ENCODE measurements at places on chromosomes 6 and 20. TPM values are rescaled to one million over a fixed set of nuclear protein-coding genes. Genes with fewer than 3 reads are reported as not detected.
A peak's percentile ranks its signal among the peaks of the same experiment; 100 is the strongest.

DNA sequence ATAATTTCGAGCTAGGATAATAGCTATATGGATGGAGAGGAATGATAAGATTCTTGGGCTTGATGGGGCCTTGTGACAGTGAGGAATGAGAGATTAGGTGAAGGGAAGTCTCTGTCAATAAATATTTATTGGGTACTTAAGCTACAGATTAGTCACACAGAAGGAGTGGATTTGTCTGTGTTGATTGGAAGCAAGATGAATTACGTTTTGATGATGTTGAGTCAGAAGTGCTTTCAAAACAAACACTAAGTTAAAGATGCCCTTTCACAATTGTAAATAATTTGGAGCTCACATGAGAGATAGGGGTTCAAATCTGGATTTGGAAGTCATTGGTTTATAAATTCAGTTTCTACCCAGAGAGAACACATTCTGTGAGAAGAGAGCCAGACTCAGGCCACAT, 834.2 kb downstream of the KIF16B start:
- ATAC-seq, result no peak

- ATAC-seq, result no peak
These were observed 344.3 kb downstream of the PREX1 start for GRCh38 chr20:48483334-48484066.

C20orf141 gene
- not detected for total RNA-seq

GRCh38 chr20:24006626-24007025, 18.0 kb upstream of the GGTLC1 start:
- ATAC-seq, result no peak

- ATAC-seq, result no peak
These were observed 4.8 kb downstream of the SLC2A12 start for GRCh38 chr6:134047673-134048072.

DNA sequence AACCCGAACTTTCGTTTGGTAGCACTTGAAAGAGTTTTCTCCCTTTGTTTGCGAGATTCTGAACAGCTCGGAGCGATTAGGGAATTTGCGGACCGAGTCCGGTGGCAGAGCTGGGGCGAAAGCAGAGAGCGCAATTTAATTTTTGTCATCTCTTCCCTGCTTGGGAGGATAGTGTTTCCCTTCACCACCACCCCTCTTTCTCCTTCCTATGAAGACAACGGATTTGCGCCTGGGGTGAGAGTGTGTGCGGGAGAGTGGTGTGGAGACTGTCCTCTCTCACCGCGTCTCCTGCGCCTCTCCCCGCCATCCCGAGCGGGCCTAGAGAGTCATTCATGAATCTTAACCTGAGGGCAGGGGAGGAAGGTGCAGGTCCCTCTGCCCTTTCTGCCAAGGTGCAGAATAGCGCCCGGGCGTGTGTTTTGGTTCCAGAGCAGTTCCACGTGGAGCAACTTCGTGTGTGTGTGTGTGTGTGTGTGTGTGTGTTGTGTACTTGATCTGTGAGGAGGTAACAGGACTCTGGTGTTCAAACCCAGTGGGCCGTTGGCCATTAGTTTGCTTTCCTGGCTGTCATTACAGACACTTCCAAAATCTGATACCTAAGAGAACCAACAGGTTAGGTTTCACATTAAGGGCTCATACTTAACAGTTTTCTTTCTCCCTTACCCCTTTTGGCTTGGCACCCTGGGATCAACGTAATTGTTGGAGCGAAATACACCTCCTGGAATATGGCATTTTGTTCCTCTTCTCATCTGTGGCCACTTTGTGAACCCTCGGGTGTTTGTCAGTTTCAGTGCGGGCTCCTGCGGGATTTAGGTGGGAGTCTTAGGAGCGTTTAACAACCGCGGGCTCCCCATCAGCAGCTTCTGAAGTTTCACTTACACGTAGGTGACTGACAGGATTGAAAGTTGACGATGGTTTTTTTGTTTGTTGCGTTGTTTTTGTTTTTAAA, 1.8 kb downstream of the EYA4 start:
- ATAC-seq, result no peak

MMS22L gene
- 62.0 TPM for total RNA-seq

- ATAC-seq, result no peak
These were observed 1.8 kb upstream of the CCND3 start for GRCh38 chr6:41943456-41943855.

DNA sequence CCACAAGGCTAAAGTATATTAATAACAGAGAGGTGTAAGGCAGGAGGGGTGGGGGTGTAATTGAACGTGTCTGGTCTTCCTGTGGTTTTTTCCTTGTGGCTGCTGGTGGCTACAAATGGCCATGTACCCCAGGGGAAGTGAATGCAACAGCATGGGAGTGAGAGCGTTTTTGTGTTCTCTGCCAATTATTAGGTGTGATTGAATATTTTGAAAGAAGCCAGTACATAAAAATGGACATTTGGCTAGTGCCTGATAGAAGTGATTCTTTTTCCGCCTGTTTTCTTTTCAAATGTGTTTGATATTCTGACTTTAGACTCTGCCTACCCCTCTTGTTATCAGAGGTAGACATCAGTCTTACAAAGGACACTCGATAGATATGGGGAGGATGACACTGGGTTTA, 141.3 kb downstream of the PRL start:
- no peak for ATAC-seq

- peak; percentile 83 for ATAC-seq
These were observed 32.9 kb downstream of the TBPL1 start for GRCh38 chr6:133985970-133986369.

- no peak for ATAC-seq
These were observed at the start of gene TREML1 for GRCh38 chr6:41153992-41154625. TREML1 (minus strand) TSS chr6:41154347; CDS start chr6:41154288, 59 bp downstream.

CFAP206 gene
- not detected for total RNA-seq

PACRG gene
- not detected for total RNA-seq

DNA sequence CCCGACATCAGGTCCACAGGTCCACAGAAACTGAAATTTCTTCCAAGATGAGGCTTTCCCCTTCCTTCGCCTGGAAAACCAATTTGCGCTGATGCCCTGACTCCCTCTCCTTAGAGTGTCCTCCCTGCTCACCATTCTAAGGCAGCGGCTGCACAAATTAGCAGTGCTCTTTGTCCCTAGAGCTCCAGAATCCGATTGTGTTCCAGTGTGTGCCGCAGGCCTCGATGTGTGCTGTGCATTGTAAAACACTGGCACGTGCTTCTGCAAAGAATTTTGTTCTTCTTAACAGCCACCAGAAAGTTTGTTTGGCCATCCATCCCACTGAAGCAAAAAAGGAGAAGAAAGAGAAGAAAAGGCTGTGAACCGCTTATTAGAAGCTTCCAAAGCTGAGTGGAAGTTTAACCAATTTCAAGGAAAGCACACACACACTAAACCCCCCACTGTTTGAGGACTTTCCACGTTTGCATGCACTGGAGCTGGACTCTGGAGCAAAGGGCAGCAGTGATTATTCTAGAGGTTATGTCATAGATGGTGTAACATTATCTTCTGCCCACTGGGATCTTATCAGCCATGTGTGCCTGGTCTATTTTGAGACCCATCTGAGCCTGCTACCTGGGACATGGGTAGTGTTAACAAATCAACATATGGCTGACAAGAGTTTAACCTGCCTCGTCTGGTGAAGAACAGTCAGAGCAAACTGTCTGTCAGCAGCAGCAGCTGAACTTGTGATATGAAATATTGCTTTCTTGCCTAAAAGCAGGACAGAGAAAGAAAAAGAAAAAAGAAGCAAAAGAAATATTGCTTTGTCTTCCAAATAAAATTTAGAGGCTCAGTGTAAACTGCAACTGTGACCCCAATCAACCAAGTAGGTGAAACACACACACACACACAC, 64.9 kb upstream of the RREB1 start:
- no peak for ATAC-seq

LAMA2 gene
- 0.28 TPM for total RNA-seq

- ATAC-seq, result no peak
These were observed 495.7 kb upstream of the JARID2 start for GRCh38 chr6:14750059-14750661.

DNA sequence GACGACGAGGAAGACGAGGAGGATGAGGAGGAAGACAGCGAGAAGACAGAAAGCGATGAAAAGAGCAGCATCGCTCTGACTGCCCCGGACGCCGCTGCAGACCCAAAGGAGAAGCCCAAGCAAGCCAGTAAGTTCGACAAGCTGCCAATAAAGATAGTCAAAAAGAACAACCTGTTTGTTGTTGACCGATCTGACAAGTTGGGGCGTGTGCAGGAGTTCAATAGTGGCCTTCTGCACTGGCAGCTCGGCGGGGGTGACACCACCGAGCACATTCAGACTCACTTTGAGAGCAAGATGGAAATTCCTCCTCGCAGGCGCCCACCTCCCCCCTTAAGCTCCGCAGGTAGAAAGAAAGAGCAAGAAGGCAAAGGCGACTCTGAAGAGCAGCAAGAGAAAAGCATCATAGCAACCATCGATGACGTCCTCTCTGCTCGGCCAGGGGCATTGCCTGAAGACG, 116.9 kb downstream of the TMEM242 start:
- no peak for ATAC-seq

- ATAC-seq, result no peak
These were observed 2.4 kb upstream of the ZMYND8 start for GRCh38 chr20:47358672-47359529.

Data from activated T-helper 17 cell treated with anti-CD3 and anti-CD28 coated beads, Interleukin-2, amount 50 U/mL, for 72 hours (primary cell).